Inflammatory macrophage treated with lipopolysaccharide for 1 hour (primary cell): ENCODE measurements at places on chromosomes 4 and X.

- DNase-seq = no peak
These were observed 116.8 kb downstream of the SORCS2 start for GRCh38 chr4:7309181-7309580.

DNA sequence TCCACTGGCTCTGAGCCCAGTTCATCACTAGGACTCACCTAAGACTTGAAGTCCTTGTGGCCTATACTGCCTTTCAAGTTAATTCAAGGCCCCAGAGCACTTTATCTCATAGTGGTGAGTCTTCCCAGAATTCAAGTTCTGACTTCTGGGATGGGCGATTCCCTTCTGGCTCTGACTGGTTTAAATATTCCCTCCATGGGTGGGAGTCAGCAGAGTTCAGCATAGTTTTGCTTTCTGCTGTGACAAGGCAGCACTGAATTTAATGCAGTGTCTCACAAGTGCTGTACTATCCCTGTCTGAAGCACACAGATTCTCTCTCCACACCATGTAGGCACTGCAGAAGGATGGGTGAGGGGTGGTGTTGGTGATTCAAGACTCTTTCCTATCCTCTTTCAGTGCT, 46.5 kb downstream of the KLF8 start:
- DNase-seq = no peak

DNA sequence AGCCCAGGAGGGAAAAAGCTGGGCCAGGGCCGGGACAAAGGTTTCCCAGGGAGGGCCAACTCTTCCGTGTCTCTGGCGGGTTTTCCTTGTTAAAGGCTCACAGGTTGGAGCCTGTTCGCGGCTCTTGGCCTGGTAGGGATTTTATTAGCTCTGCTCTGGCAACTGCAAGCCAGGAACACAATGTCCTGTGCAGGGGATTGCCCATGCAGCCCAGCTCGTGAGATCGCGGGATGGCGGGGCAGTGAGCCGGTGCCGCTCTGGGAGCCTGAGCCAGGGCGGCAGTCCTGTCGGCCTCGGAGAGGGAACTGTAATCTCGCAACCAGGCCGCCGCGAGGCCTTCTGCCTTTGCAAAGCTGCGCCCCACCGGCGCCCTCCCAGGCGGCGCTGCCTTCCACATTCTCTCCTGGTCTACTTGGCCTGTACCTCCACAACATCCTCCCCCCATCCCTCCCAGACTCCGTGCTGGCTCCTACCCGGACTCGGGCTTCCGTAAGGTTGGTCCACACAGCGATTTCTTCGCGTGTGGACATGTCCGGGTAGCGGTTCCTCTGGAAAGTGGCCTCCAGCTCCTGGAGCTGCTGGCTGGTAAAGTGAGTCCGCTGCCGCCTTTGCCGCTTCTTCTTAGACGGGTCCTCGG, 2.1 kb downstream of the PITX2 start:
- DNase-seq = no peak

GRCh38 chrX:41184312-41184711, 99.1 kb downstream of the USP9X start:
- DNase-seq = no peak

DNA sequence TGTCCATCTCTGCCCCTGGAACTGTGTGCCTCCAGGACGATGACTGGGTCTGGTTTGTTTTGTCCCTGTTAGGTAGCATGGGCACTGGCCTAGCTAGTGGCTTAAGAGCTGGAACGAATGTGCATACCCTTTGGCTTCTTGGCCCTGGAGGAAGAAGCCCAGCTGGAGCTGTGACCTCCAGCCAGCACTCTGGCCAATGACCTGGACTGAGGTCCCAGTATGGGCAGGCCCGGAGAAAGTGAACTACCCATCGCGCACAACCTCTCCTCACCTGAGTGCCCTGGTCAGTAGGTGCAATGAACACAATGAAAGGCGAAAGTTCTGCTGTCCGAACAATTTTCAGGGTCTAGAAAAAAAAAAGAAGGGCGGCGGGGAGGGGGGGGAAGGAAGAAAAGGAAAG, 18.3 kb downstream of the DKC1 start:
- DNase-seq = no peak

DNA sequence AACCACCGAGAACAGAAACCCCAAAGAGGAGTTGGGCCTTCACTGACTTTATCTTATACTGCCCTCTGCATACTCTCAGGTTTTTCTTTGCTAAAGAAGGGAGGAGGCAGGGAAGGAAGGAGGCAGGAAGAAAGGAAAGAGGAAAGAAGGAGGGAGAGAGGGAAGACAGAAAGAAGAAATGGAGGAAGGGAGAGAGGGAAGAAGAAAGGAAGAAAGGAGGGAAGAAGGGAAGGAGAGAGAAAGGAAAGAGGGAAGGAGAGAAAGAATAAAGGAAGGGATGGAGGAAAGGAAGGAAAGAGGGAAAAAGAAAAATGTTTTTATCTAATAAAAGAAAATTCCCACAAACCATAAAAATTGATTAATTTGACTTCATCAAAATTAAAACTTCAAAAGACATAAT, 294.6 kb downstream of the PTTG2 start:
- DNase-seq = no peak
